ENCODE measurements at places on chromosomes 13 and 19.
A peak's percentile ranks its signal among the peaks of the same experiment; 100 is the strongest.

GRCh38 chr13:66855131-66855530 lies 375.0 kb downstream of the PCDH9 start:
- DNase-seq = no peak

GRCh38 chr19:35451338-35452096 lies 3.5 kb downstream of the FFAR2 start:
- DNase-seq = peak; percentile 75

- no peak for DNase-seq
Observed at GRCh38 chr19:4196009-4196408, 13.5 kb downstream of the ANKRD24 start.

DNA sequence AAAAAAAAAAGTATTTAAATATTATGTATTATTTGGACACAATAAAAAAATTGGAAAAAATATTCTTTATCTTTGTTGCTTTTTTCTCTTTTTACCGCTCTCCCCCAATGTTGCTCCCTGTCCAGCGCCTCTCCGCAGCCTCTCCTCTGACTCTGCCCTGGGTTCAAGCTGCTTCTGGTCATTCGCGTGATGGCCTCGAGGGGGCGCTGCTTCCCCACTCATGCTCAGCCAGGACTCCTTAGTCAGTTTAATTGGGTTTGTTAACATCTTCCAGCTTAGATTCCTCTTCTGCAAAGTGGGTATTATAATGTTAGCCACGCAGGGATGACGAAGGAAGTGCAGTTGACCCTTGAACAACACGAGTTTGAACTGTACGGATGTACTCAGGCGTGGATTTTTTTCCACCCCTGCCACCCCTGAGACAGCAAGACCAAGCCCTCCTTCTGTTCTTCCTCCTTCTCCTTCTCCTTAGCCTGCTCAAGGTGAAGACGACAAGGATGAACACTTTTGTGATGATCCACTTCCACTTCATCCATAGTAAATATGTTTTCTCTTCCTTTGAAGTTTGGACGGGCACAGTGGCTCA lies 4.9 kb upstream of the NWD1 start:
- DNase-seq = peak; percentile 65

- DNase-seq = no peak
Observed at GRCh38 chr19:41566001-41566400, 10.0 kb upstream of the CEACAM21 start.

GRCh38 chr19:55315956-55316525 lies 9.1 kb downstream of the TMEM150B start:
- DNase-seq = no peak

- DNase-seq = no peak
Observed at GRCh38 chr13:106517109-106517847, 18.2 kb downstream of the EFNB2 start.

- no peak for DNase-seq
Observed at GRCh38 chr19:47681388-47681787, 31.8 kb upstream of the EHD2 start.

GRCh38 chr13:103772576-103772975 lies 706.4 kb upstream of the SLC10A2 start:
- no peak for DNase-seq

DNA sequence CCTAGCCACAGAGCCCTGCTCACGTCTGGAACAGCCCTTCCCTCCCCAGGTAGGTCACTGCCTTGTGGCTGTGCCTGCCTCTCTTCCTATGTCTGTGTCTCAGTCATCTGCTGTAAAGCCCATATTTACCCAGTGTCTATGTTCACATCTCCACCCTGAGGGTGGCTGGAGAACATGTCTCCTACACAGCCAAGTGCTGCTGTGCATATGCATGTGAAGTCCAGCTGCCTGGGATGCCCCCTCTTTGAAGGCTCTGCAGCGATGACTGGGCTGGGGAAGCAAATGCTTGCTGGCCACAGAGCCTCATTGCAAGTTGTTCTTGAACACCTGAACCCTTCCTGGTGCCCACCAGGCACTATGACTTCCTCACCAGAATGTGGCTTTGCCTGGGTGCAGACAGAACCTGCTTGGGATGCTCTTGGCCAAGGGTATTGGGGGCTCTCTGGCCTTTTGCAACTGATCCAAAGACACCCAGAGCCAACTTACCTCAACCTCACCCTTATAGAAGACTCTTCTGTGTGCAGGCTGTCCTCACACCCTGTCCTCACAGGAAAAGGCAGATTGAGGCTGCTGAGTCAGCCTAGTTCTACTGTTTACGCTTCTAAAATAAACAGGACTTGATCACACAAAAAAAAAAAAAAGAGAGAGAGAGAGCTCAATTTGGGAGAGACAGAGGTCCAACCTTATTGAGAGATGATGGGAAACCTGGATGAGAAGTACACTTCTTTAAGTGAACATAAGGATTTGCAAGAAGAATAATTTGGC lies 26.5 kb downstream of the MRPL57 start:
- no peak for DNase-seq

DNA sequence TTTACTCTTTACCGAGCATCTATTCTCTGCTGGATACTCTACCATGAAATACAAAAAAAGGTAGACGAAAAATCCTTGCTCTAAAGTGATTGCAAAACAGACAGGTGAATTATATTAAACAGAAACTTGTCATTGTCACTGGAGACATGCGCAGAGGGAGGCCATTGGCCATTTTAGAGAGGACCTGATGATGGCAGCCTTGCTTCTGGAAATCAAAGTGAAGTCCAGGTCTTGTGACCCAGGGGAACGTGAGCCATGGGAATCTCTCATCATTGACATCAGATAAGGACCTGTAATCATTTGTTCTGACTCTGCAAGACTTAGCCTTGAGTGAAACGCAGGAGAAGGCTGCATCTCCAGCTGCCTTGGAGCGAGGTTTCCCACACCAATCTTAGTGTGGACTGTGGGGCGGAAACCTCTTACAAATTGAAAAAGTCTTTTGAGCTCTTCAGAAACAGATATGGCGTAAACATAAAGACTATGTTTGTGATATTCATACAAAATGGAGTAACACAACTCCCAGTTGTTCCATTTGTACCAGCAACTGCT lies 16.8 kb upstream of the SLC46A3 start:
- DNase-seq = no peak

DNA sequence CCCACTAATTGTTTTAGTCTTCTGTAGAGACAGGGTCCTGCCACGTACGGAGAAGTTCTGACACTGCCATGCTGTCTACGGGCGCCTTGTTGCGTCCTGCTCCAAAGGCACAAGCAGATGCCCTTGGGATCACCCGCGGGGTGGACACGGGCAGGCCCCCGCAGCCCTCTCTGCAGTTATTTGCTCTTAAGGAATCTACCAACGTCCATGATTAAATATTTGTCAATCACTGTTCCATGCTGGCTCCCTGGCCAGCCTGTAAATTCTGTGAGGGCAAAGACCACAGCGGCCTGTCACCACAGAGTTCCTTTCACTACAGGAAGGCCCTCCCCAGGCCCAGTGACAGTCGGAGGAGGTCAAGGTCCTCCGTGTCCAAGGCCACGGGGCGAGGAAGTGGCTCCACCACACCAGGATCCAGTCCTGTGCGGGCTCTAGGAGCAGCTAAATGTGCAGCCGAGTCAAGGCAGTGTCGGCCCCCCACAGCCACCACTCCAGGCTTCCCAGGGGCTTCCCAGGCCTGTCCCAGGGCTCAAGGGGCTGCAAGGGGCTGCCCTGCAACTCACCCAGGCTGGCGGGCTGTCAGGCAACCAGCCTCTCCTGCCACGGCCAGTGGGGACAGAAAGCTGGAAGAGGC lies 2.1 kb downstream of the RNF126 start:
- DNase-seq = no peak

- no peak for DNase-seq
Observed at GRCh38 chr19:18293642-18294466, 12.4 kb upstream of the JUND start.

GRCh38 chr13:34942732-34943435 lies 814 bp downstream of the NBEA start:
- DNase-seq = peak; percentile 19

DNA sequence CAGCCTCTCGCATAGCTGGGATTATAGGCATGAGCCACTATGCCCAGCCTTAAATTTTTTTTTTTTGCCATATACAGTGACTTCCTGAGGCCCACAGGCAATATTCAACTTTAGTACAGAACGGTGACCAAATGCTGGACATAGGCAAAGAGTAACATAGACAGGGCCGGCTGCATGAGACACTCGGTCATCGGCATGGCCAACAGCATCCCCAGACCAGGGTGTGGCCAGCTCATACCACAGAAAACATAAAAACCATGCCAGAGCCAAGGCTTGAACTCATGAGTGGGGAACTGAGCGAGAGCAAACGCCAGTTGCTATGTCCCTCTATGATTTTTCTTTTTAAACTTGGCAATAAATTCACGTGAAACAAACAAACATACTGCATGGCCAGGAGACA lies 17.0 kb downstream of the KANK2 start:
- DNase-seq = peak; percentile 13

DNA sequence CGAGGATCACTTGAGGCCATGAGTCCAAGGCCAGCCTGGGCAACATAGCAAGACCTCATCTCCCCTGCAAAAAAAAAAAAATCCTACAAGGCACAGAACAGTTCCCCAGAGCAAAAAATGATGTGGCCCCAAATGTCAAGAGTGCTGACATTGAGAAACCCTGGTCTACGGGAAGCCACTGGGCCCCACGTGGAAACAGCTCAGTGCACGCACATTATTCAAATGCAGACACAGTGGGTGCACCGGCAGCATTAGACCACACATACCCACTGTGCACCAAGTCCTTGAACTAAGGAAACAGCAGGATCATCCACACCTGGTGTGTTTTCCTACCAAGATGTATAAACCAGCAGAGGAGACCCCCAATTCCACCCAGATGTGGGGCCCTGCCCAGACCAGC lies 35.0 kb upstream of the ADGRE5 start:
- no peak for DNase-seq

DNA sequence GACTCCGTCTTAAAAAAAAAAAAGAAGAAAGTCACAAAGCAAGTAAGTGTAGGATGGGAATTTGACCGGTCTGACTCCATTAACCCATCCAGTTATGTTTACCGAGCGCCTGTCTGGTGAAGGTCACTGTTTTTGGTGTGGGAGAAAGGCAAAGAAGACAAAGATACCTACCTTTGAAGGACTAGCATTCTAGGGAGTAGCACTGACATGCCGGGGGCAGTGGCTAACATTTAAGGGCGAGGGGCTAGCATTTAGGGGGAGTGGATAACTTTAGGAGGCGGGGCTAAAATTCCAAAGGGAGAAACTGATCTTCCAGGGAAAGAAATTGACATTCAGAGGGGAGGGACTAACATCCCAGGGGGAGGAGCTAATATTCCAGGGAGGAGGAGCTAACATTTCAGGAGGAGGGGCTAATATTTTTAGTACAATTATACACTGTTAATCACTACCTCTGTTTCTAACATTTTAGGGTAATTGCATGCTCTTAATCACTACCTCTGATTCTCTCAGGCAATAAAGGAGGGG lies 8.7 kb downstream of the GPR32 start:
- DNase-seq = peak; percentile 7

DNA sequence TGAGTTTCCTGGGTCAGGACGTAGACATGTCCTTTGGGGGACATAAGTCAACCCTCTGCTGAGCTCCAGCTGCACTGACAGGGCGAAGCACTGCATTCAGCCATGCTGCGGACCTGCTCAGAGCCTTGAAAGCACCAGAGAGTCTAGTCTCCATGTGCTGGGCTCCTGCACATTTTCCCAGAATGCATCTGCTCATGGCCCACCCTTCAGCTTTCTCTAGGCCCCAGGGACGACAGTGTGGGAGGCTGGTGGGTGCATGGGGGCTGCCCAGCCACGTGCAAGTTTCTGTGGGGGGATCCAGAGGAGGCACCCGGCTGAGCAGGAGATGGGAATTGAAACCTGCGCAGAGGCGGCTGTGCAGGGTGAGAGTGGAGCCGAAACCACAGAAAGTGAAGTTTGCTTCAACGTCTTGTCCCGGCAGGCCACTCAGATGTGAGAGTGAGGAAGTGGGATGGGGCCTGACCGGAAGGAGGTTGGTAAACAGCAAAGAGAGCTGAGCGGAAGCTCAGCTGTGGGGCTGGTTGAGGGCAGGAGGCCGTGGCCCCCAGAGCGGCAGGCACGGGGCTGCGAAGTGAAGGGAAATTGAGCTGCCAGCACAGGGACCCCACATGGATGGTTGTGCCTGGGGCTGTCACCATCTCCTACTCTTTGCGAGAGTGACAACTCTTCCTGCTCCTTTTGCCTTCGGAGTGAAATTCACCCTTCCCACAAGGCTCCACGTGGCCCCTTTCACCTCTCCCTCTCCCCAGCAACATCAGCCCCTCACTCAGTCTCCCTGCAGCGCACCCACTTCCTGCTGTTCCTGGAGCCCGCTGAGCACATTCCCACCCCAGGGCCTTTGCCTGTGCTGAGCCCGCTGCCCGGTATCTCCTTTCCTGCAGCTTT lies 11.8 kb downstream of the PGLS start:
- peak; percentile 90 for DNase-seq

- DNase-seq = no peak
Observed at GRCh38 chr19:56988299-56988698, 131.5 kb upstream of the USP29 start.

DNA sequence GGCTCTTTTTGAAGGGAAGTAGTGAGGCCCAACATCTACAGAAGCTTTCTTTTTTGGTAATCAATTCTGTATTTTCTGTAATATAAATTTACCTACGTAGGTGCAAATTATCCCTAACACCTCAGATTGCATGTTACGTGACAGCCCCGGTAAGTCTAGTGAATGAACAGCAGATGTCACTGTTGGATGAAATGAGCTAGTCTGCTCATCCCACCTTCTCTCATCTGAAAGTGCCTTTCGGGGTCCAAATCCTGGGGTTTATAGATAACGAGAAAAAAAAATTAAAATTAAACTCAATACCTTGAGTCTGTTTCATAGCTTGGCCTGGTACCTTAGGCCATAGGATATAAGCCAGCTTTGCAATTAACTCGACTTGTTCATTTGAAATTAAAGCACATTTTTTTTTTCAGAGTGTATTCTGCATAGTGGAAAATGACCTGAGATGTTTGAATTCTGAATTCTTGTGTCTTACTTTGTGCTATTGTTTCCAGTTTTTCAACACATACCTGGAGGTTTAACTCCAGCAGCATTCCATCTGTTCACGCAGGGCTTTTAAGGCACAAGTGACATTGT lies 548.2 kb downstream of the GPC5 start:
- peak; percentile 7 for DNase-seq

GRCh38 chr19:10979951-10980381 lies 19.1 kb downstream of the SMARCA4 start:
- DNase-seq = no peak

DNA sequence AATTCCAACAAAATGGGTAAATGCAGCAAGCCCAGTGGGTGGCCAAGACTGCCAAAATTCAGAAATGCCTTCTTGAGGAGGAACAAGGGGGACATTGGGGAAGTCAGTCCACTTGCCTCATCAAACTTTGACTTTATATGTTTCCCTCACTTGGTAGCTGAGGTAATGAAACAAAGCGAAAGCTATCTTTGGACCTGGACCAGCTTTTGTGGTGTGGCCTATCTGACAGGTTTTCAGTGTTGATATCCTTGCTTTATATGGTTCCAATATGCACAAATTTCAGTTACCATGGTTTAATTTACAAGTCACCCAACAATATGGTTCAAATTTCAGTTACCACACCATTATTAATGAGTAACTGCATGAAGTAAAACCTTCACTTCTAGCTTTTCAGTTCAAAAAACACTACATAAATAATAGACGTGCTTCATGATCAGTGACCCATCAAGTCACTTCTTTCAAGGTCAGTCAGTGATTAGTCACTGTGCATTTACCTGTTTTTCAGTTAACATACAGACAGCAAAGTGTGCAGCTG lies 17.7 kb upstream of the POU4F1 start:
- no peak for DNase-seq

Measured in GM20000 (cell line).